Activated CD4-positive, alpha-beta T cell treated with anti-CD3 and anti-CD28 coated beads for 36 hours (primary cell): ENCODE measurements at places on chromosomes 5 and 9. TPM values are rescaled to one million over a fixed set of nuclear protein-coding genes. Genes with fewer than 3 reads are reported as not detected.

The FGF10 gene
- not detected for total RNA-seq

The SHISAL2B gene
- not detected for total RNA-seq

GRCh38 chr9:105306351-105307140 lies 62.1 kb downstream of the SLC44A1 start:
- H3K4me1 ChIP-seq, result peaks cover 4% of the 10 kb centered on the region
- H3K27ac ChIP-seq, result no peak overlapping the region
- no peaks in the 10 kb centered on the region for H3K27me3 ChIP-seq
- H3K36me3 ChIP-seq, result peaks cover 9% of the 10 kb centered on the region

DNA sequence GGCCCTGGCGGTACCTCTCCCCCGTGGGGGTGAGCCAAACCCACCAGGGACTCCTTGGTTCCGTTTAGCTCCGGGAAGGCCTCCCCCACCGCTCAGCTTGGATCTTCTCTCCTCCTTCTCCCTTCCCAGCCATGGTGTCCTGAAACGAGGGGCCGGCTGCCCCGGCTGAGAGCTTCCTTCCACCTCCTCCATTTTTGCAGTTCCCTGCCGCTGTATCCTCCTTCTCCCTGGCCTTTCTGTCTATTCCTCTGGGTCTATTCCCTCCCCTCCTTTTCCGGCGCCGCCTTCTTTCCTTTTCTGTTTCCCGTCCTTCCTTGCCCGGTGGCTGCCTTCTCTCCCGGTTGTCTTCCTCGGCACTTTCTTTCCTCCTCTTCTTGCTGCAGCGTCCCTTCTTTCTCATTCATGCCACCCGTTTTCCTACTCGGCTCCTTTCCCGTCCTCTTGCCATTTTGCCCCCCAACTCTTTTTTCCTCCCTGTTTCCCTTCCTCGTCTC lies 110.4 kb downstream of the LIFR start:
- H3K36me3 ChIP-seq, result no peaks in the 10 kb centered on the region
- DNase-seq, result no peak
- no peaks in the 10 kb centered on the region for H3K4me1 ChIP-seq

GRCh38 chr5:124895236-124895635 lies 148.8 kb upstream of the ZNF608 start:
- no peak overlapping the region for H3K4me3 ChIP-seq
- no peak for DNase-seq
- no peaks in the 10 kb centered on the region for H3K36me3 ChIP-seq
- no peaks in the 10 kb centered on the region for H3K27me3 ChIP-seq

DNA sequence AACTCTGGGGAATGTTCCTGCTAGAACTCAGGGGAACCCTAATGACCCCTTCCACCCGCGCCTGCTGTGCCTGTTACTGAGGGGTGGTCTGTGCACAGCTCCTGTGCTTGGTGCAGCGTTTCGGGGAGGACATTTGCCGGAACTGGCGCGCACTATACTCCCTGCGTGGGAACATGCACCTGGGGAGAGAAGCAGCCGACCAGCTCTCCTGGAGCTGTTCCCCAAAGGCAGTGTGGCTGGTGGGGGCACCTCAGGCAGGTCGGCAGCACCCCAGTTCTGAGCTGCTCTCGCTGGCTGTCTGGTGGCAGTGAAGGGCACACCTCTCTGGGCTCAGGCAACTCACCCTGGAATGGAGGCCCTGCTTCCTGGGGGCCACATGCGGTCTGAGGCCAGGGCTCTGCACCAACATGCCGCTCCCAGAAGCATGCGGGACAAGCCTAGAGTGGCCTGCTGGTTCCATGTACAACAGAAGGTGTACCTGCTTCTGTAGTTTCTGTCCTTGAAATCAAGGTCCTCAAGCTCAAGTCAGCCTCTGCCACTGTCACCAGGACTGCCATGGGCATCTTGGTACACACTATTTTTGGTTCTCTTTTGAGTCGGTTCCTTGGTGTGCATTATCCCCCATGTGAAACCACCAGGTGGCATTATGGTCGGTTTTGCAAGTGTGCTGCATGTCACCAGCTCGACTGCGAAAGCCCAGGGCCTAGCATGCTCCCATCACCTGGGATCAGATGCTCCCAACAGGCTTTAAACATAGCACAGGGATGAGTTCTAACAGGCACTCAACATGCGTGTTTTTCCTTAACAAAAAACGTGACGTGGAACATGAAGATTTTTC lies 7.8 kb upstream of the MRNIP start:
- no peaks in the 10 kb centered on the region for H3K27me3 ChIP-seq
- peaks cover 44% of the 10 kb centered on the region for H3K36me3 ChIP-seq
- peak; percentile 67 for DNase-seq
- H3K4me1 ChIP-seq, result peaks cover 2% of the 10 kb centered on the region

DNA sequence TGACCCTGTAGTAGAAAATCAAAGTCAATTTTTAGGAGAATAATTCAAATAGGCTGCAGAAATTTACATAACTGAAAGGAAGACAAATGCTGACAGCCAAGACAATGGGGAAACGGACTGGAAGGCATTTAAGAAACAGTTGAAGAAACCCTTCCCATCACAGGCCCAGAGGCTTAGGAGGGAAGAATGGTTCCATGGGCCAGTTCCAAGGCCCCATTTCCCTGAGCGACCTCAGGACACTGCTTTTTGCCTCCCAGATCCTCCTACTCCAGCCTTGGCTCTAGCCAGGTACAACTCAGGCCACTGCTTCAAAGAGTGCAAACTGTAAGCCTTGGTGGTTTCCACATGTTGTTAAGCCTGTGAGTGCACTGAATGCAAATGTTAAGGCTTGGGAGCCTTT lies 184.1 kb upstream of the SGCD start:
- H3K4me3 ChIP-seq, result no peak overlapping the region
- no peaks in the 10 kb centered on the region for H3K36me3 ChIP-seq

GRCh38 chr5:96718635-96719077 lies 56.5 kb downstream of the CAST start:
- no peak for DNase-seq
- peaks cover 4% of the 10 kb centered on the region for H3K36me3 ChIP-seq
- no peaks in the 10 kb centered on the region for H3K27me3 ChIP-seq
- no peak overlapping the region for H3K4me3 ChIP-seq
- H3K27ac ChIP-seq, result no peak overlapping the region
